ENCODE measurements at places on chromosomes 11 and 22.
A peak's percentile ranks its signal among the peaks of the same experiment; 100 is the strongest.

- DNase-seq = no peak
- H3K27me3 ChIP-seq = no peaks in the 10 kb centered on the region
- peaks cover 17% of the 10 kb centered on the region for H3K4me1 ChIP-seq
- peaks cover 98% of the 10 kb centered on the region for H3K36me3 ChIP-seq
Measured at GRCh38 chr11:12223771-12224536, 113.6 kb downstream of the MICAL2 start.

- no peaks in the 10 kb centered on the region for H3K4me1 ChIP-seq
- DNase-seq = peak; percentile 29
- no peak overlapping the region for H3K27ac ChIP-seq
- H3K4me3 ChIP-seq = no peak overlapping the region
- no peaks in the 10 kb centered on the region for H3K27me3 ChIP-seq
Measured at GRCh38 chr22:18952022-18952421, 15.9 kb upstream of the PRODH start.

- no peak overlapping the region for H3K4me3 ChIP-seq
- no peak overlapping the region for H3K27ac ChIP-seq
- H3K4me1 ChIP-seq = no peaks in the 10 kb centered on the region
- DNase-seq = no peak
- H3K27me3 ChIP-seq = no peaks in the 10 kb centered on the region
Measured at GRCh38 chr11:72706579-72706978, 32.4 kb upstream of the PDE2A start.

DNA sequence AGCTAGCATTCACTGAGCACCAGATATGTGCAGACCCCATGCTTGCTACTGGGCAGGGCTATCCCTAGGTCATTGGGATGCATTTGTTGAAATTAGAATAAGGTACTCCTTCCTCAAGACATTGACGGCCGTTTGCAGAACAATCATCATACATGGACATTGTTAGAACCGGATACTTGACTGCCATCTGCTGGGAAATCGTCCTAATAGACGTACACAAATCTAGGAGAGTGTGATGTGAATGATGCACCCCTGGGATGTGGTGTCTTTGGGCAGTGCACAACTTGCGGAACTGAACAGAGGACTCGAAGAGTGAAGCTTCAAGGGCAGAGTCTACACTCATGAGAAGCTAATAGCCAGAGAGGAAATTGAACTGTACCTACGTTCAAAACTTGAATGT lies 35.9 kb downstream of the MYO18B start:
- no peak for DNase-seq
- H3K27ac ChIP-seq = no peak overlapping the region
- no peaks in the 10 kb centered on the region for H3K4me1 ChIP-seq
- H3K27me3 ChIP-seq = no peaks in the 10 kb centered on the region

DNA sequence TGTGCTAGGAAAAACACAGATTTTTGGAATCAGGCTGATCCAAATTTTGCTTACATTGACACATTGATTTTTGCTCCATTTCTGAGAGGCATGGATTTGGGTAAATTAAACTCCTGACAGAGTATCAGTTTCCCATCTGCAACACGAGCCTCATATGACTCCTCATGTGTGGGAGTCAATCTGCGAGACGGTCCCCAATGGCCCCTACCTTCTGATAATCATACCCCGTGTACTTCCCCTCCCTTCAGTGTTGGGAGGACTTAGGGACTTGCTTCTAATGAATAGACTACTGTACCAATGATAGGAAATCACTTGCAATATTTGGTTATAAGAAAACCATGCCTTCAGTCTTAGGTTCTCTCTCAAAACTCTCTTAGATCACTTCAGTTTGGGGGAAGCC lies 302.7 kb downstream of the ETS1 start:
- no peaks in the 10 kb centered on the region for H3K27me3 ChIP-seq
- no peak for DNase-seq
- H3K4me1 ChIP-seq = peaks cover 5% of the 10 kb centered on the region
- no peaks in the 10 kb centered on the region for H3K36me3 ChIP-seq
- H3K27ac ChIP-seq = no peak overlapping the region

DNA sequence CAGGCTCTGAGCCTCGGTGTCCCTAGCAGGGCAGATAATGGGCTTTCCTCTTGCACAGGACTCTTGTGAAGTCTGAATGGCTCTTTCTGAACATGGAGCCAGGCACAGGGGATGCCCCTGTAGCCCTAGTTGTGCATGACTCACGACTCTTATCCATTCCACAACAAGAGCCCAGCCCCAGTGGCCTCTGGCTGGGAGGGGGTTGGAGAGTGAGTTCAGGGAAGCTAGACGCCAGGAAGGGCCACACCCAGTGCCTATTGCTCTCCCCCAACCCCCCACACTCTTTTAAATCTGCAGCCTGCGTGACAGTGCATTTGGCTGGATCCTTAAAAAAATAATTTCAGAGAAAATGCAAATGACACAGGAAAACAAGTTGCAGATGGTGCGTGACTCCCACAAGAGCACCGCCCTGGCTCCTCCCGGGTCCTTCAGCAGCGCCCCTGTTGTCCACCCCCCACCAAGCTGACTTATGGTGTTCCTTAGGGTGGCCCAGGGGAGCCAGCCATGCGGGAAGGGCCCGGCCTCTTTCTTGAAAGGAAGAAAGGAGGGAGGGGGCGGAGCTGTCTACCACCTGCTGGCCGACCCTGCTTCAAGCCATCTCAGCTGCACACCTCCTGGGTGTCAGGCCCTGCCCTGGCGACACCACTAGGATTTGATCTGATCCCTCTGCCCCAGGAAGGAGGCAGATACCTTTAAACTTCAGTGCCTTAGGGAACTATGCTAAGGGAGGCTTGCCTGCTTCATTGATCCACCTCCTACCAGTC lies 74.7 kb downstream of the MN1 start:
- DNase-seq = no peak
- no peaks in the 10 kb centered on the region for H3K27me3 ChIP-seq
- H3K4me1 ChIP-seq = peaks cover 9% of the 10 kb centered on the region
- no peaks in the 10 kb centered on the region for H3K36me3 ChIP-seq

GRCh38 chr11:40293655-40294348 lies 1165.7 kb downstream of the LRRC4C start:
- no peak overlapping the region for H3K27ac ChIP-seq
- peaks cover 52% of the 10 kb centered on the region for H3K27me3 ChIP-seq
- no peaks in the 10 kb centered on the region for H3K4me1 ChIP-seq
- no peaks in the 10 kb centered on the region for H3K36me3 ChIP-seq
- H3K4me3 ChIP-seq = peak overlapping the region; percentile 34

GRCh38 chr11:45224766-45225165 lies 61.4 kb downstream of the SYT13 start:
- no peaks in the 10 kb centered on the region for H3K4me1 ChIP-seq
- H3K36me3 ChIP-seq = no peaks in the 10 kb centered on the region
- no peak overlapping the region for H3K4me3 ChIP-seq
- no peak overlapping the region for H3K27ac ChIP-seq
- DNase-seq = no peak
- H3K27me3 ChIP-seq = no peaks in the 10 kb centered on the region

DNA sequence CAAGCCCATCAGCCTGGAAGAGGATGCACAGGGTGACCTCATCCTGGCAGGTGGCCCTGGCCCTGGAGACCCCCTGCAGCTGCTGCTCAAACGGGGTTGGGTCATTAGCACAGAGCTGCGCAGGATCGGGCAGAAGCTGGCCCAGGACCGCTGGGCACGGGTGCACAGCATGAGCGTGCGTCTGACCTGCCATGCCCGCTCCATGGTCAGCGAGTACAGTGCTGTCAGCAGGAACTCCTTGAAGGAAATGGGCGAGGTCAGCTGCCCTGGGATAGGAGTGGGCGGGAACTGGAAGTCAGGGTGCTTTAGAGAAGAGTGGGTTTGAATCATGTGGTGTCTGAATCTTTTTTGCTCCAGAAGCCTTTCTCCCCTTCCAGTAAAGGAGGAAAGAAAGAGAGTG lies 61.1 kb downstream of the INSC start:
- DNase-seq = no peak
- H3K27ac ChIP-seq = no peak overlapping the region
- H3K4me3 ChIP-seq = no peak overlapping the region
- no peaks in the 10 kb centered on the region for H3K27me3 ChIP-seq

DNA sequence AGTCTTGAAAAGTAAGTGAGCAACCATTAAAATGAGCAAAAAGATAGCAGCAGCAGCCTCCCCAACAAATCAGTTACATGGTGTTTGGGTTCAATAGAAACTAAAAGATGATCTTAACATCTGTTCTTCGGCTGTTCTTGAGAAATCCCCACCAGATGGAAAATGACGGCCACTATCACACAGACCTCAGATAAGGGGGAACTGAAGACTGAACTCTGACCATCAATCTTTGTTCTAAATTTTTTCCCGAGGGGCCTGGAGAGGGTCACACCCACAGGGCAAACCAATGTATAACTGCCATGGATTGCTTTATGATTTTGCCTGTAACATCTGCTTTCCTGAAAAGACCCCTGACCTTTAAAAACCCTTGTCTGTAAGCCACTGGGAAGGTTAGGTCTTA lies 624.8 kb upstream of the KIRREL3 start:
- H3K4me1 ChIP-seq = peaks cover 5% of the 10 kb centered on the region
- H3K27me3 ChIP-seq = no peaks in the 10 kb centered on the region
- no peak overlapping the region for H3K27ac ChIP-seq
- no peak overlapping the region for H3K4me3 ChIP-seq

DNA sequence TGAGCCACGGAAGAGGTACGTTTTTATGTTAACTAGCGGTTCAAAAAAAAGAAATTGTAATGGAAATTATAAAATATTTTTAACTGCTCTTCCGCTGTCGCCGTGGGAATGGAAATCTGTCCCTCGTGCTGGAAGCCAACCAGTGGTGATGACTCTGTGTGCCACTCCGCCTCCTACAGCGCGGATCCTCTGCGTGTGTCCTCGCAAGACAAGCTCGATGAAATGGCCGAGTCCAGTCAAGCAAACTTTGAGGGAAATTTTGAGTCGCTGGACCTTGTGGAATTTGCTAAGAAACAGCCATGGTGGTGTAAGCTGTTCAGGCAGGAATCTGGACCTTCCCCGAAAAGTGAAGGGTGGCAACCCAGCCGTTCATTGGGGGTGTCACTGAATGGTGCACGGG lies 2.9 kb upstream of the CBX7 start:
- H3K36me3 ChIP-seq = no peaks in the 10 kb centered on the region
- no peak overlapping the region for H3K4me3 ChIP-seq
- H3K27ac ChIP-seq = no peak overlapping the region
- no peaks in the 10 kb centered on the region for H3K4me1 ChIP-seq

GRCh38 chr11:82859750-82860149 lies 40.5 kb downstream of the PRCP start:
- DNase-seq = no peak
- no peaks in the 10 kb centered on the region for H3K36me3 ChIP-seq
- peak overlapping the region; percentile 98 for H3K27ac ChIP-seq
- H3K27me3 ChIP-seq = no peaks in the 10 kb centered on the region

GRCh38 chr11:77074626-77075221 lies 8.0 kb downstream of the CAPN5 start:
- H3K36me3 ChIP-seq = no peaks in the 10 kb centered on the region
- H3K4me1 ChIP-seq = peaks cover 3% of the 10 kb centered on the region
- no peak overlapping the region for H3K4me3 ChIP-seq
- H3K27me3 ChIP-seq = no peaks in the 10 kb centered on the region
